ENCODE measurements at places on chromosomes 1 and 21.

DNA sequence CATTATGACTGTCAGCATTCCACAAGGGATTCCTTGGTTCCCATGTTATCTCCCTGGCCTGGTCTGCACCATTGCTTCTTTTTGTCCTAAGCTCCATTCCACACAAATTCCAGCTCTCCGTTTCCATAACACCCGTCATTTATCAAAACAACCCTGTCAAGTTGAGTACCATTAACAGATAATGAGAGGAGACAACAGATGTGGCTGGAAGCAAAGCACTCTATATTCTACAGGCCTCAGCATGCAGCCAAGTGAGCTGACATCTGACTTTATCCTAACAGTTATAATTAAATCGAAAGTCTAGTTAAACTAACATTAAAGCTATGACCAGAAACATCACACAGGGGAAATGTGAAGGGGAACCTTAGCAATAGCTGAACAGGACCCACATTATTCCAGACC is 110.4 kb downstream of the RERE start:
- no peak for DNase-seq

GRCh38 chr1:154416471-154417337 is 11.6 kb downstream of the IL6R start:
- DNase-seq, result no peak

GRCh38 chr1:20112279-20113000 is 6.9 kb downstream of the PLA2G2D start:
- no peak for DNase-seq

DNA sequence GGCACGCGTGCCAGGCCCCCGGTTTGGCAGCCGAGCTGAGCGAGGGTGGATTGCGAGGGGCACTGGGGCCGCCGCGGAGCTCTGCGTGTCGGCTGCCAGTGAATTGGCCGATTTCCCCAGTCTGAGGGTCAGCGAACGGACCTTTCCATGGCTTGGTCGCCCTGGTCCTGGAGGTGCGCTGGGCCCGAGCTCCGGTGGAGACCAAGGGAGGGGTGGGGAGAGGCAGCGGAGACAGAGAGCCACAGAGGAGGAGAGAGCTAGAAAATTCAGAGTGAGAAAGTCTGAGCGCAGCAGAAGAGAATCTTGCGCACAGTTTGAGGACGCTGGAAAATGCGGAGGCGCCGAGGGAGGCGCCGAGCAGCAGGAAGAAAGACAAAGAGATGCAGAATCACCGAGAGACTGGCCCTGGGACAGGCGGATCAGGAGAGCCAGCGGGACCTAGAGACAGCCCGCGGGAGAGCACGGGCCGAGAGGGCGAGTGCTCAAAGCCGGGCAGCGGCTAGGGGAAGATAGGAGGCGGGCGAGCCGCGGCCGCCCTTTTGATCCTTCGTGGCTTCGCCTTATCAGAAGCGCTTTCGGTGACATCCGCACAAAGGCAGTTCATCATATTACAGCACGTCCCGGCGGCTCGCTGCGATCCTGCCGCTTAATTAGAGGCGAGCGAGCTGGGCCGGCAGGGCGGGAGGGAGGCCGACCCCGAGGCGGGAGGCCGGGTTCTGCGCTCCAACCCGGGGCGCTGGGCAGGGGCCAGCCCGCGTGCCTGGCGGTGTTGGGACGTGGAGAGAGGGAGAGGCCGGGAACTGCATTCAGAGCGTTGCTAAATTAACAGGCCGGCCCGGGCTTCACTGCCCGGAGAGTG is 12.7 kb downstream of the PAX7 start:
- no peak for DNase-seq

GRCh38 chr1:62250126-62250726 is 55.6 kb downstream of the L1TD1 start:
- DNase-seq, result no peak

GRCh38 chr1:30870656-30871055 is 37.9 kb downstream of the SDC3 start:
- no peak for DNase-seq

- peak; percentile 15 for DNase-seq
Measured at GRCh38 chr1:39081271-39082009, 55.3 kb downstream of the NDUFS5 start.
